Adrenal gland (tissue), 19 donors: ENCODE measurements at places on chromosomes 3 and 15. TPM values are rescaled to one million over a fixed set of nuclear protein-coding genes. Genes with fewer than 3 reads are reported as not detected.

The ONECUT1 gene
- polyA plus RNA-seq, result not detected

The CLDN18 gene
- polyA plus RNA-seq, result not detected

The NEO1 gene
- 14.9 TPM for polyA plus RNA-seq

DNA sequence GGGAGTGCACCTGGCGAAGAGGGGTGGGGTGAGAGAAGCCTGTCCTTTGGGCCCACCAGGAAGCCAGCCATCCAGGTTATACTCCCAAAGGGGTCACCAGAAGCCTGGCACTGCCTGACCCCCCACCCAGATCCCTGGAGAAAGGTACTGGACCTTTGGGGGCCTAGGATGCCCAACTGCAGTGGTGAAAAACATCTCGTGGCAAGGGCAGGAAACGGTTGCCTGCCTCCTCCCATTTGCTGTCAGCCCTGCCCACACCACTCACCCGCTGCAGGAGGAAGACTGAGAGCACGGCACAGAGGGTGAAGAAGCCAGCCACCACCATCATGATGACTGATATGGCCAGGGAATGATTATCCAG lies 2.2 kb upstream of the ULK3 start:
- no peaks in the 10 kb centered on the region for H3K27me3 ChIP-seq
- no peak overlapping the region for H3K4me3 ChIP-seq
- no peak for DNase-seq
- H3K4me1 ChIP-seq, result peaks cover 25% of the 10 kb centered on the region

GRCh38 chr3:168386301-168386700 lies 290.6 kb upstream of the GOLIM4 start:
- H3K4me1 ChIP-seq, result no peaks in the 10 kb centered on the region
- H3K4me3 ChIP-seq, result no peak overlapping the region
- H3K27ac ChIP-seq, result no peak overlapping the region
- no peaks in the 10 kb centered on the region for H3K27me3 ChIP-seq
- no peaks in the 10 kb centered on the region for H3K36me3 ChIP-seq

- H3K4me1 ChIP-seq, result peaks cover 5% of the 10 kb centered on the region
- no peaks in the 10 kb centered on the region for H3K27me3 ChIP-seq
- DNase-seq, result peak; percentile 28
- H3K4me3 ChIP-seq, result no peak overlapping the region
These were observed 16.0 kb upstream of the EID1 start for GRCh38 chr15:48861813-48862431.

- DNase-seq, result no peak
- H3K27ac ChIP-seq, result no peak overlapping the region
These were observed 791.3 kb upstream of the LMCD1 start for GRCh38 chr3:7710284-7710683.

GRCh38 chr3:62758296-62759066 lies 116.7 kb downstream of the CADPS start:
- no peaks in the 10 kb centered on the region for H3K27me3 ChIP-seq
- no peak overlapping the region for H3K4me3 ChIP-seq
- DNase-seq, result no peak
- H3K36me3 ChIP-seq, result no peaks in the 10 kb centered on the region
- no peak overlapping the region for H3K27ac ChIP-seq
- no peaks in the 10 kb centered on the region for H3K4me1 ChIP-seq

- no peaks in the 10 kb centered on the region for H3K4me1 ChIP-seq
- no peaks in the 10 kb centered on the region for H3K27me3 ChIP-seq
- H3K27ac ChIP-seq, result no peak overlapping the region
- H3K4me3 ChIP-seq, result no peak overlapping the region
These were observed 79.2 kb downstream of the FMN1 start for GRCh38 chr15:33115191-33115861.

- no peak overlapping the region for H3K4me3 ChIP-seq
- H3K4me1 ChIP-seq, result no peaks in the 10 kb centered on the region
- H3K27ac ChIP-seq, result no peak overlapping the region
- no peak for DNase-seq
These were observed 14.7 kb downstream of the USP50 start for GRCh38 chr15:50531766-50532165.

DNA sequence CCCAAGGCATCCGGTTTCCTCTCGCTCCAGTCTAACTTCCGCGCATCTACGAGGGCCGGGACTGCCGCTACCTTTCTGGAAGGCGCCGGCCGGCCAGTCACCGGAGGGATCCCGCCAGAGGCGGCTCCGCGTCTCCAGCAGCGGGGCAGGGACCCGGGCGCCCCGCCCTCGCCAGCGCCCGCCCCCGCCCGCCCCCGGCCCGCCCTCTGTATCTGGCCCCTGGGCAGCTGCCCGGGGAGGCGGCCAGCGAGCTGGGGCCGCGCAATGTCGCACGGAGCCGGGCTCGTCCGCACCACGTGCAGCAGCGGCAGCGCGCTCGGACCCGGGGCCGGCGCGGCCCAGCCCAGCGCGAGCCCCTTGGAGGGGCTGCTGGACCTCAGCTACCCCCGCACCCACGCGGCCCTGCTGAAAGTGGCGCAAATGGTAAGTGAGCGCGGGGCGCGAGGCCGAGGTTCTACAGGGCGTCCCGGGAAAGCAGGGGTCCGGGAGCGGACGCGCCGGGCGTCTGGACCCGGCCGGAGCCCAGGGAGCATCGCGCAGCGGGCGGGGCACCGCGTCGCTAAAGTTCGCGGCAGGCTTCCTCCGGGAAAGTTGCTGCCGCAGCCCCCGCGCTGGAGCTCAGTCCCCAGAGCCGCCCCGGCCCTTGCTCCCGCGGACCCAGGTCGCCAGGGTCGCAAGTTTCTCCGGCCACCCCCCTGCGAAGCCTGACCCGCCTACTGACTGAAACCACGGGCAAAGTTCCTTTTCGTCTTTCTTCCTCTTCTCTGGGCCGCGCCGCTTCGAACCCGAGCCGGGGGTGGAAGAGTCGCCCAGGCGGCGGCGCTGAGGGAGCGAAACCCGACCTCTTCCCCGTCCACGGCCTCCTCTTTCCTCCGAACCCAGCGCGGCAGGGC lies at the start of gene CMTM7:
Gene CMTM7, plus strand, starts transcription at position 211 of the 893 bp plus-strand sequence. Its CDS starts 54 bp downstream, at position 265.
- H3K27me3 ChIP-seq, result no peaks in the 10 kb centered on the region
- H3K27ac ChIP-seq, result peak within 1 kb of the TSS; percentile 65
- no peaks in the 10 kb centered on the region for H3K36me3 ChIP-seq
- DNase-seq, result peak; percentile 77
